ENCODE measurements at places on chromosomes 2 and 18. TPM values are rescaled to one million over a fixed set of nuclear protein-coding genes. Genes with fewer than 3 reads are reported as not detected.

PIEZO2 gene
- 0.05 TPM for total RNA-seq

SERPINB3 gene
- total RNA-seq = not detected

LIMS1 gene
- total RNA-seq = 56.4 TPM

SLC9A2 gene
- total RNA-seq = not detected

CEBPZOS gene
- 35.1 TPM for total RNA-seq

IL36B gene
- total RNA-seq = not detected

CPO gene
- not detected for total RNA-seq

PIKFYVE gene
- 35.3 TPM for total RNA-seq

AQP12A gene
- not detected for total RNA-seq

PTPRN gene
- not detected for total RNA-seq

TRPM8 gene
- not detected for total RNA-seq

NCKAP5 gene
- total RNA-seq = not detected

SPR gene
- not detected for total RNA-seq

ALPP gene
- total RNA-seq = not detected

OBSL1 gene
- total RNA-seq = 1.2 TPM

SP9 gene
- total RNA-seq = not detected

MALL gene
- not detected for total RNA-seq

HOXD12 gene
- not detected for total RNA-seq

CKAP2L gene
- 0.33 TPM for total RNA-seq

AFF3 gene
- total RNA-seq = 10.2 TPM

VWA3B gene
- not detected for total RNA-seq

PTPN2 gene
- 57.2 TPM for total RNA-seq

CBLN2 gene
- not detected for total RNA-seq

CRYGD gene
- total RNA-seq = not detected

UBE2F gene
- 53.6 TPM for total RNA-seq

COX5B gene
- total RNA-seq = 108 TPM

PSMA8 gene
- 0.35 TPM for total RNA-seq

APLF gene
- total RNA-seq = 5.6 TPM

APOB gene
- 1.2 TPM for total RNA-seq

KIAA1328 gene
- total RNA-seq = 17.0 TPM

TSPYL6 gene
- total RNA-seq = not detected

IKZF2 gene
- total RNA-seq = 23.4 TPM

ITPRIPL1 gene
- total RNA-seq = 12.7 TPM

SNED1 gene
- total RNA-seq = 37.7 TPM

OXER1 gene
- not detected for total RNA-seq

RAB10 gene
- total RNA-seq = 37.9 TPM
